Dermis microvascular lymphatic vessel endothelial cell (primary cell): ENCODE measurements at places on chromosomes 5 and 9.

DNA sequence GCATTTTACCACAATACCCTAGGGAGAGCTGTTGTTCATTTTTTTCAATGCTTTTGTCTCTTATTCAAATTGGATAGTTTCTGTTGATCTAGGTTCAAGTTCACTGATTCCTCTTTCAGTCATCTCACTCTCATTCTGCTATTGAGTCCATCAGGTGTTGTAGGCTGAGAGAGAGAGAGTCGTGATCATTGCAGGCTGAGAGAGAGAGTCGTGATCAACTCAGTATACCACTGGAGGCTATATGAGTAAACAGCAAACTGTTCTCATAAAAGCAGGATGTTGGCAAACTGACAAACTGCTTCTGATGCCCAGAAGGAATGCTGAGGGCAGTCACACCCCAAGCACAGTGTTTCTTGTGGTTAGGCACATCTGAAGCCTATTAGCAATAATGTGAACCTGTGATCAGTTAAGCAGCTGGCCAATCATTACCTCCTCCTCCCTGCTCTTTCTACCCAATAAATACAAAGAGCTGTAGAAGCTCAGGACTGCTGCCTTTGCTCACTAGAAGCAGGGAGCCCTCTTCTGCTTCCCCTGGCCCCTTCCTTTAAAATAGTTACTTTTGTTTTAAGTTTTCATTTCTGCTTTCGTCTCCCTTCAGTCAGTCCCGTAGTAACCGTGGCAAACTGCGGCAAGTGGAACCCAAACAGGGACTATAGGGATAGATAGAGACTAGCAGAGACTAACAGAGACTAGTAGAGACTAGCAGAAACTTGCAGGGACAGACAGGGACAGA lies 476.1 kb upstream of the ACO1 start:
- no peak for DNase-seq

DNA sequence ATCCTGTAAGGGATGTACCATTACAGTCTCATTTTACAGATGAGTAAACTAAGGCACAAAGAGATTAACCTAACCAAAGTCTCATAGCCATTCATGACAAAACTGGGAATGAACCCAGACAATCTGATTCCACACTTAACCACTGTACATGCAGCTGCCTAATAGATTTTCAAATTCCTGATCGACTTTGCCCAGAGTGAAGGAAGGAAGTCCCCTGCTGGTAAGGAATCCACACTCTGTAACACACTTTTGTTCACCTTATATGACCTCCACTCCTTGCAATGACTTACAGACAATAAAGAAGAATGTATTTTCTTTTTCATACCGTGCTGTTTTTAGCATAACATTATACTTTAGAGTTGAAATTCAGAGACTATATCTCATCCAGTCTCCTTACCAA lies 31.3 kb upstream of the PLPP6 start:
- no peak for DNase-seq

DNA sequence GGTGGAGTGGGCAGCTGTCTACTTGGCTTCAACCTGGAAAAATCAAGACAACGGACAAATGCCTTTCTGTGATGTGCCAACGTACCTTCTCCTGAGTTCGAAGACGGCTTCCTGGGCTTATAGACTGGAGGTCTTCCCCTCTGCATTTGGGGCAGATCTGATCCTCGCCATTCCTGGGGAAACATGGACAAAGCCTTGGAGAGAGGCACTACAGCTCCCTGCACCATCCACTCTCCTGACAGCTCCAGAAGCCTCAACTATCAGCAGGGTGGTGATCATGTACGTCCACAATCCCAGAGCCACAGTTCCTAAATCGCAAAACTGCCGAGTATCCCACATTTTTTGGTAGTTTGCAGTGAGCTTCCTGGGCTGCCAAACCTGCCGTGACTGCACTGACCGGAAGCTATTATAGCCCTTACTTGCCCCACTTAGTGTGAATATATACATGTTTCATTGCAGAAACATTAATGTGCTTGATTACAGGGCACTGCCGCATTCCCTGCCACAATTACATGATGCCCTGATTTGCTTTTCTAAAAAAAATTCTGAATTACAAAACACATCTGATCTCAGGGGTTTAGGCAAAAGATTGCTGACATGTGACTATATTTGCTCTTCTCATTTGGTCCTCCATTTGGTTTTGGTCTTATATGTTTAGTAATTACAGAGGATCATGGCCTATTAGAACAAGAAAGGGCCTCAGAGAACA lies 2.8 kb downstream of the TRAF1 start:
- DNase-seq: no peak

DNA sequence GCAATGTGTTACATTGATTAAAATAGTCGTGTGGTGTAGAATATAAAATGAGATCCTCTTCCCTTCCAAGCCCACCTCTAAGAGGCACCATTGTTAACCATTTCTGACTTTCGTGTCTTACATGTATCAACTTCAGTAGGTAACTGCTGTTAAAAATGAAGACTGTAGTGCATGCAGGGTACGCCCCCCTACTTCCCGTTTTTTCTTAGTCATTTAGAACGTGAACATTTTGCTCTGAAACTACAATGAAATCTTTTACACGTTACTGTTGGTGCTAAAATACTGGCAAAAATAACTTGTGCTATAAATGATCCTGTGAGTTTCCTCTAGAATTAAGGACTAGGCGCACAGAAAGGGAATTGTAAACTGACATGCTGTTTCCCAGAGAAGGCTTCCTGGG lies 41.5 kb downstream of the WNK2 start:
- DNase-seq: no peak

GRCh38 chr9:124771021-124771866 lies at the start of gene NR6A1:
TSS of gene NR6A1 (minus strand) at chr9:124771311.
- peak; percentile 93 for DNase-seq
